ENCODE measurements at places on chromosomes 12 and 14.

DNA sequence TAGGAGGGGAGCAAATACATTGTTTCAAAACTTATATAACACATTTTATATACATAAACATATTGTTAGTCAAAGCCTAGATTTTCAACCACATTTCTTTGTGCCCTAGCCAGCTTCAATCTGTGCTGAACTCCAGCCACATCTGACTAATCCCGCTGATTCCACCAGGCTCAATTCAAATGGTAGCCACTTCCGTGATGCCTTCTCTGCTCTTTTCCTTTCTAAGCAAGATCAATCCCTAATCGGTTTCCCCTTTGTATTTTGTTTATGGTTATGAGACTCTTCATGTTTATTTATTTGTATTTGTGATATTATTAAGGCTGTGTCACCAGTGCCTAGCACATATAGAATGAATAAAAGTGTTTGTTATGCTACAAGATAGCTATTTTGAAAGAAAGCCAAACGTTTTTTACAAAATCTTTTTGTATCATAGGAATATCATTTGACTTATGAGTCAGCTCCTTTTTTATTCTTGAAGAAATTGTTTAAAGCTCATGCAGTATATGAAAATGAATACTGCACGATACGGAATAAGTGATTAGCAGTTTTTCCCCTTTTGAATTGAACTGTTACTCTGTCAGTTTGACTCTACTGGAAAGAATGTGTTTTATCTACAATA lies 110.2 kb downstream of the PLEKHA5 start:
- no peak for DNase-seq

DNA sequence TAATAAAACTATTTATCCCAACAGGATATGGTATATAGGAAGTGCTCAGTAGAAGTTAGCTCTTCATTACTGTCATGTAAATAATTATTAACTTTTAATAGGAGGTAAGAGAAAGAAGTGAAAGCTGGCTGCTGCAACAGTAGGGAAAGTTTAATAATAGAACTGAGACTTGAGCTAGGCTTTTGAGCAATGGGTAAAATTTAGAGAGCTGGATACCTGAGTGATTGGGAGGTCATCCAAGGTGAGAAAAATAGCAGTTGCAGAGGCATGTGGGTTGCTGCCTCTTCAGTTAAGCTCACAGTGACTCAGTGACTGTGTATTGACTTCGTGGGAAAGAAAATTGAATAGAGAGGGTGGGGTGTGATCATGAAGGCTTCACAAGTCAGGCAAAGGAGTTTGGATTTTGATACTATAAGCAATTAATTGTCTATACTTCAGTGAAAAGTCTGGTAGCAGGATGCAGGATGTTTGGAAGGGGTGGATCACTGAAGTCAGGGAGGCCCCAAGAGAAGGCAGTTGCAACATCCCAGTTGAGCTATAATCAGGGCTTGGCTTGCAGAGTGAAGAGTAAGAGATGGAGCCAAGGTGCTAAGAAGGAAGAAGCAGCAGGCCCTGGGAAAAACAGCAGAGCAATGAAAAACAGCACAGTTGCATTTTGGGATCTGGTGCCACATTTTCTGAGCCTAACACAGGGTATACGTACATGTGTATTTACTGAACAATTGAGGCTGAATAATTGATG lies 172.0 kb upstream of the FRMD6 start:
- DNase-seq: no peak

DNA sequence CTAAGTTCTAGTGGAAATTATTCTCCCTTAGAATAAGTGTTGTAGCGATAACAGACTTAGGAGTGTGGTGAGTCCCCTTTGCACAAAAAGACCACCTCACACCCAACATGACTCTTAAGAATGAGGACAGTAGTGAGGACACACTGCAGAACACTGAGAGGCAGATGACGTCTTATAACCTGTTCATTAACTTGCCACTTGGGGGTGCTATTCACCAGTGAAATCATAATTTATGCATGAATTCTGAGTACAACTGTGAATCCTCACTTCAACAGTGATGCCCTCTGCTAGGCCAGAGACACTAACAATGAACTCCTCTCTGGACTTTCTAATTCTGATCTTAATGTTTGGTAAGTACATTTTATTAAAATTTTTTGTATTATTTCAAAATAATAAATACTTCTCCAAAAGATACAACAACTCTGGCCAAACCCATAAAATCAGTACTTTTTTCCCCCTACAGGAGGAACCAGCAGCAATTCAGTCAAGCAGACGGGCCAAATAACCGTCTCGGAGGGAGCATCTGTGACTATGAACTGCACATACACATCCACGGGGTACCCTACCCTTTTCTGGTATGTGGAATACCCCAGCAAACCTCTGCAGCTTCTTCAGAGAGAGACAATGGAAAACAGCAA lies 274.7 kb downstream of the DAD1 start:
- DNase-seq: no peak

DNA sequence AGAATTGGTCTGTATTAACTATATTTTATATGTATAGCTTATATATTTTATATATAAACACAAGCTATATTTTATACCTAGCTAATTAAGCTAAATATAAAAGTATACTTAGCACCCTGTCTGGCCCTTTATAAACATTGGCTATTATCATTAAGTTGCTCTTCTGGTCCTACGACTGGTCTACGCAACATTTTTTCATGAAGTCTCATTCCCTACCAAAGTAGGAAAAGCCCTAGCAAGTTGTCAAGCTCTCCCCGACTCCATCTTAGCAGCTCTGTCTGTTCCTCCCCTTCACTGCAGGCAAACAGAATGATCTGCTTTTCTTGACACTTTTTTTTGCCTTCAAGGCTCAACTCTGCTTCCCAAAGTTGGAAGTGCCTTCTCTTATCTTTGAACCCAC lies 36.7 kb upstream of the ELK3 start:
- DNase-seq: no peak

DNA sequence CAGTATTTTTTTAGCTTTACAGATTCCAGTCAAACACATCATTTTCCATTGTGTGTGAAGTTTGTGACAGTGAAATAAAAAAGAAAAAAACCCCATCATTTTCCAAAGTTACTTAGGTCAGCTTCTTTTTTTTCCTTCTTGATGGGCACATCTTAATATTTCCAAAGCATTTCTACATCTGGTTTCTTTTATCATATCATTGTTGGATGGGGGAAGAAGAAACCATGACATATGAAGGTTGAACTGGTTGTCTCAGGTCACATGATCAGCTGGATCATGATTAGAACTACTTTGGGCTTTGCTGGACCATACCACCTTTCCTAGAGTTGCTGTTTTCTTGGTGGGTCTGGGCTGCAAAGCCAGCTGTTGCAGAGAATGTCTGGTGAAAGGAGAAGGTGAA lies 59.8 kb downstream of the FOS start:
- DNase-seq: no peak

- DNase-seq: no peak
These were observed 9.4 kb upstream of the GPR68 start for GRCh38 chr14:91253795-91254323.

- no peak for DNase-seq
These were observed 60.4 kb downstream of the PRMT8 start for GRCh38 chr12:3551386-3551785.

- DNase-seq: peak; percentile 25
These were observed 3.0 kb downstream of the SSTR1 start for GRCh38 chr14:38210587-38211216.

DNA sequence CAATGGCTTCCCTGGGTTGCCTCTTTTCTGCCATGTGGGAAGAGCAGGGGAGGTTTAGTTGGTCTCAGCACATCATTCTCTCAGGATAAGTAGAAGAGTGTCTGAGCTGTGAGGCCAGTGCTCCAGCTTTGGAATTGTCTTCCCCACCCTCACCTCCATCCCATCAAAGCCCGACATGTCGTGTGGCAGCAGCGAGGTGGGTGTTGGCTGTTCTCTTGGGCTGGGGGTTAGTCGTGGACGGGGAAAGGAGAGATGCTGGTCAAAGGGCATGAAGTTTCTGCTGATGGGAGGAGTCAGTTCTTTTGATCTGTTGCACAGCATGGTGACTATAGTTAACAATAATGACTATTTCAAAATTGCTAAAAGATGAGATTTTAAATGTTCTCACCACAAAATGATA lies 404.2 kb downstream of the TMEM121 start:
- no peak for DNase-seq

DNA sequence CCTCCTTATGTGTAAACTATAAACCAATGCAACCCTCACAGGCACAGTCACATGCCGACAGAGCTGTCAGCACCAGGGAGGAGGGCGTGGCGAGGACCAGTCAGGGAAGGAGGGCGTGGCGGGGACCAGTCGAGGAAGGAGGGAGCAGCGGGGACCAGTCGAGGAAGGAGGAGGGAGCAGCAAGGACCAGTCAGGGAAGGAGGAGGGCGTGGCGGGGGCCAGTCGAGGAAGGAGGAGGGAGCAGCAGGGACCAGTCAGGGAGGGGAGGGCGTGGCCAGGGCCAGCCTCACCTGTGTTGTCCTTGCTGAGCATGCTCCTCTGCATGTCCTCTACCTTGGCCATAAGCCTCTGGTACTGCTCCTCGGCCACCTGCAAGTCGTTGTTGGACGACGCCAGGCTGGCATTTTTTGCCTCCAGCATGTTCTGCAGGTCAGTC lies 24.2 kb downstream of the GOLGA3 start:
- no peak for DNase-seq

- DNase-seq: no peak
These were observed 246.1 kb upstream of the CCDC196 start for GRCh38 chr14:66240105-66240504.

DNA sequence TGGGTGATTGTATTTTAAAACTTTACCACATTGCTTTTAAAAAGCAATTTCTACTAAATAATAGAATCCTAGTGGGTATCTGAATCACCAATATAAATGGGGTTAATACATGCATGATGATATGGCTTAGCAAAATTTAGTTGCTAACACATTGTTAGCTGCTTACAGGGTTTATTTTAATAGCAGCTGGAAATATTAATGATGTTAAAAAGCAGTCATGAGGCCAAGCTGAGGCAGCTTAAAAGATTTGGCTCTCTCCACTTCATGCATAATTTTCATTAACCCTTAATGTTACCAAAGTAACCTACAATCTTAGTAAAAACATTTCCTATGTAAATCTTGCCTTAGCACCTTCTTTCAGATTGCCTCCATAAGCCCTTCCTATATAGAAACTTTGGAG lies 49.2 kb upstream of the CNOT2 start:
- no peak for DNase-seq

- DNase-seq: no peak
These were observed 56.7 kb downstream of the PPFIBP1 start for GRCh38 chr12:27580561-27581330.

DNA sequence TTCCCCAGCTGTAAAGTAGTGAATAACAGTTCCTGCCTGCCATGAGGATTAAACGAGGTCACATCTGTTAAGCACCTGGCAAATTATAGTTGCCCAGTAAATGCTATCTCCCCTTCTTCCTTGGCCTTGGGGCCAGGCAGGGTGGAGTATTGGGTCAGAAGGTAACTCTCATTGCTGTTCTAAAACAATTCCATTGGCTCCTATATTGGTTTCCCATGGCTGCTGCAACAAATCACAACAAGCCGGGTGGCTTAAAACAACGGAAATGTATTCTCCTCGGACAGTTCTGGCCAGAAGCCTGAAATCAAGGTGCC lies 31.9 kb downstream of the MMAB start:
- no peak for DNase-seq

DNA sequence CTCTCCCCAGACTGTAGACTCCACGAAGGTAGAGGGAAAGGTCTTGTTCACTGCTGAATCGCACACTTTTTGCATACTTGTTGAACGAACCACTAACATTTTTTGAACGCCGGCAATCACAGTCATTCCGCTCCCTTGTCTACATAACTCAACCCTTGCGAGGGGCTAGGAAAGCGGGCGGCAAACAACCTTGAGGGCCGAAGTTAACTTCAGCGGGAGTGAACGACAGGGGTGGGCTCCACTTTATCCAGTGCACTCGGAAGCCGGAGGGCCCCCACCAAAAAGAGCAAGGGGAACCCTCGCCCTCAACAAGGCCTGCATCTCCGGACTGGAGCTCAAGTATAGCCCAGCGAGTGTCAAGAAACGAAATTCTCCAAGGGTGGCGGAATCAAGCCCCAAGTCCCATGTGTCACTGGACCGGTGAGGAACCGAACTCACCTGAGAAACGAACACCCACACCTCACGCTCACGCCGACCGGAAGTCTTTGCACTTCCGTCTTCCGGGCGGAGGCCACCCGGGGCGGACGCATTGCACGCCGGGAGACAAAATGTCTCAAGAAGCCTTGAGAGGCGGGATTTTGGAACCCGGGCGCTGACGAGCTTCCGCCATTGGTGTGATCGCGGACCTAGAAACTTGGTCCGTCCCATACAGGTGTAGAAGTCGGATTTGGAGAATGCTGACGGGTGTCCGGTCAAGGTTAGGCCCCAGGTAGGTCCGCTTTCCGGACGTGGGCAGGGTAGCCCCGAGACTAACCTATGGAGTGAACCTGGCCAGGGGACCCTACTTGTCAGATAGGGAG lies at the start of gene LLPH:
Gene LLPH, minus strand, starts transcription at position 484 of the 800 bp plus-strand sequence. CDS start 1,644 bp downstream, outside the sequence.
- peak; percentile 91 for DNase-seq

DNA sequence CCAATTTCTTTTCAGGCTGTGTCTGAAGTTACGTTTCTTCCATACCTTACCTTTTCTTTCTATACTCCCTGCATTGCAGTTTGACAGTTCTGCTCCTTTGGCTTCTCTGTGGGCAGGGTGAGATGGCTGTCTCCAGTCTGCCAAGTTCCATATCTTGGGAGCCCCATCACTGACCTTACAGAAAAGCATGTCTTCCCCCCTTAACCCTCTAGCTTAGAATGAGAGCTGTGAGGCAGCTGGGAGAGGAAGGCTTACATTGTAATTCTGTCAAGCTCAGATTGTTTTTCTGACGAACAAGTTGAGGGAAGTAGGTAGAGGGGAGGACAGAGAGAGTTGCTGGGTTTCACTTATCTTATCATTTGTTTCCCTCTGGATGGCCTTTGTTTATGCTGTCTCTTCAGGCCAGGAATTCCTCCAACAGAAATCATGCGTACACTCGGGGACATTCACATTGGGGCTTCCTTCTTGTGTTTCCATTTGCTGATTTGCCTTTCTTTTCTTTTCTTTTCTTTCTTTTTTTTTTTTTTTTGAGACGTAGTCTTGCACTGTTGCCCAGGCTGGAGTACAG lies 9.3 kb downstream of the DAAM1 start:
- no peak for DNase-seq

- no peak for DNase-seq
These were observed 149.2 kb upstream of the SYT10 start for GRCh38 chr12:33588725-33589405.

GRCh38 chr12:79378496-79378895 lies 312.3 kb downstream of the PAWR start:
- DNase-seq: no peak

GRCh38 chr14:69753860-69754259 lies 13.1 kb upstream of the SRSF5 start:
- no peak for DNase-seq

- no peak for DNase-seq
These were observed 150.2 kb upstream of the EEA1 start for GRCh38 chr12:93079271-93079670.

DNA sequence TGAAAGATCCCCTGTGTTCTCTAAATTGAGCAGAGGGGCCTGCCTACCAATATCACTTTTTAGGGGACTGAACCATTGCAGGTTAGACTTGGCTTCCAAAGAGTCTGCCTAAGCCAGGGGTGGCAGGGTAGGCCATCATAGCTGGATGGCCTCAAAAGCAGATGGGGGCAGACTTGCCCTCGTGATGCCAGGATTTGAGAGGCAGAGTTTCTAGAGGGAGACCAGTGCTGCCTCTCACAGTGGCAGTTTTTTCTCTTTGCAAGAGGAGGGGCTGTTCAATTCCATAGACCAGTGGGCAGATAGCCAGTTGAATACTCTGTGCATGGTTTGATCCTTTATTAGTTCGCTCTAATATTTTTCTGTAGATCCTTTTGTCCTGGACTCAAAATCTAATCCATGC lies 23.8 kb upstream of the SMCO2 start:
- no peak for DNase-seq

Measured in stimulated activated CD8-positive, alpha-beta memory T cell treated with anti-CD3 and anti-CD28 coated beads, Interleukin-4, amount 100 ng/mL, for 48 hours (primary cell).